Liver (tissue), 10 donors: ENCODE measurements at places on chromosomes 12 and 14.

- DNase-seq = no peak
Observed at GRCh38 chr14:51488569-51489220, 163.0 kb upstream of the FRMD6 start.

- DNase-seq = no peak
Observed at GRCh38 chr12:96861656-96862055, 45.4 kb upstream of the NEDD1 start.

DNA sequence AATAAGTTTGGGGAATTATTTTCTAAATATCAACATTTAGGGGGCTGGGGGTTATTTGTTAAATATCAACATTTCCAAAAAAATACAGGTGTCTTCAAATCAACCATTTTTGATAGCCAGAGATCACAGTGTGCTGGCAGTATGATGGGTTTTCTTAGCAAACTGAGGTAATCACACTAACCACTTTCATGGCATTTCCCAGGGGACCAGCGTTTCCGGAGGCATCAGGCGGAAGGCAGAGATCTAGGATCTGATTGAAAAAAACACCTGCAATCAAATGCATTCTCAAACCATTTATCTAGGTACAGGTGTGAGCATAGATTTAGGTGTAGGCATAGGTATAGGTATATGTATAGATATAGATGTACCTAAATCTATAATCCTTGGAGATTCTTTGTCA is 34.6 kb downstream of the GLRX5 start:
- no peak for DNase-seq

DNA sequence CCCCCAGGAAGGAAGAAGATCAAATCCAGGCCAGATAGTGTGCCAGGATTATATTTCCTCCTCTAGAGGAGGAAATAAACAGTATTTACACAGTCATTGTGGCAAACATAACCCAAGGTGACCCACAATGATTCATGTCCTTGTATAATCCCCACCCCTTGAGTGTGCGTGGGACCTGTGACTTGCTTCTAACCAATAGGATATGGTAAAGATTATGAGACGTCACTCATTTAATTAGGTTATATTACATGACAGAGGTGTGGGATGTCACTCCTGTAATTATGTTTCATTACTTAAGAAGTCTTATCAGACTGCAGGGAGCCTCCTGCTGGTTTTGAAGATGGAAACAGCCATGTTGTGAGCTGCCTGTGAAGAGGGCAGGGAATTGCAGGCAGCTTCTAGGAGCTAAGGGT is 12.2 kb upstream of the CATSPERB start:
- no peak for DNase-seq

DNA sequence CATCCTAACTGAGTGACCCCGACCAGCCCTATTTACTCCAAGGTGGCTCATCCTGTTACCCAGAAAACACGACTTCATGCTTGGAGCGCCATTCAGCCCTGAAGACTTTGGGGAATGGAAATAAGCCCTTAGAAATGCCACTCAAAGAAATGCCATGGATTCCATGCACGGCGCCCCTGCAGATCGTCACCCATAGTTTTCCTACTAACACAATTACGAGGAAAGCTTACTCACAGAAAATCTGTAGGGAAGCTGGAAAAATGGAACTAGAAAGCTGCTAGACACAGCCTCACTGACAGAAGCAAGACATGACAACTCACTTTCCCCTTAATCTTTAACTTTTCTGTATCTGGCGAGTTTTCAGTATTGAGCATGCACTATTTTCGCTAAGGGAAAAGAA is 19.5 kb downstream of the NUAK1 start:
- DNase-seq = no peak

DNA sequence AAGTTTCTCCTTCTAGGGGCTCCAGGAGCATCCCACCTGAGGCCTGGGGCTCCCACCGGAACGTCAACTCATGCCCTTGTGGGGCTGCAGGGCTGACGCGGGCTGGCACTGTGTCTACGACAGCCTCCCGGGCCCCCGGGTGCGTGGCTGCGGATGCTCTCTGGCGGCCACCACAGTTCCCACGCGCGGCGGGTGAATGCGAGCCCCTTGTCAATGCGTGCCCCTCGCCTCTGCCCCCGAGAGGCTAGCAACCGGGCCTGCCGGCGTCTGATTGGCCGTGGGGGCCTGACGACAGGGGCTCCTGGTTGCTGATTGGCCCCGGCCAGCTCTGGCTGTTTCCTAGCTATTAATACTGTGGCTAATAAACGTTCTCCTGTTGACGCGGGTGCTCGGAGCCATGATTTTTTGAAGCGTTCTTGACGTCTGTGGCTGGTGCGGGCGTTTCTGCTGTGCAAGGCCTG is 1.8 kb upstream of the MEG3 start:
- no peak for DNase-seq

DNA sequence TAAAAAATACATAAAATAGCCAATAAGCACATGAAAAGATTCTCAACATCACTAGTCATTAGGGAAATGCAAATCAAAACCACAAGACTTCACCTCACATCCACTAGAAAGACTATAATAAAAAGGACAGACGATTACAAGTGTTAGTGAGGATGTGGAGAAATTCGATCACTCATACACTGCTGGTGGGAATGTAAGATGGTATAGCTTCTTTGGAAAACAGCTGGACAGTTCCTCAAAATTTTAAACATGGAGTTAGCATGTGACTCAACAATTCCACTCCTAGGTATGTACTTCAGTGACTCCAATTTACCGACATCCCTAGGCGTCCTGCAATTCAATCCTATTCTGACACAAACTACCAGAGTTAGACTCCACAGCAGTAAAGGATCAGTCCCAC is 13.7 kb downstream of the TRIM9 start:
- no peak for DNase-seq

DNA sequence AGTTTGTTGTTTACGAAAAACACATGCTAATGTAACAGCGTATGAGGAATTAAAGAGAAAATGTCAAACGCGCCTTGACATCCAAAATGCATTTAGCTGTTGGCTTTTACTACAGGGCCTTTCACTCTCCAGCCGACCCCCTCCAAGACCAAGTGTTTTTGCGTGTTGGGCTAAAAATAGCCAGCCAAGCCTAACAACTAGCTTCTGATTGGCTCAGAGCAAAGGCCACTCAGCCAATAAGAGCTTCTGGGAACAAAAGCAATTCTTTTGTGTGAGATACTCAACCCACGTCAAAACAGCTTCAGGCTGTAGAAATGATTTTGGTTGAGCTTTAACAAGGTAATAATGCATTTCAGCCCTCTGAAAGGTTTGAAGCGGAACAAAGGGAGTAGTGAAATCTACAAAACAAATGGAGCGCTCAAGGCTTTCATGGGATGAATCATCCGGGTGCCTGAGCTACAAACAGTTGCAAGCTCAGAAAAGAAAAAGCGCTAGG is 198.7 kb upstream of the DCN start:
- DNase-seq = peak; percentile 46

- DNase-seq = peak; percentile 24
Observed at GRCh38 chr14:99728231-99728920, 44.3 kb downstream of the CYP46A1 start.

- DNase-seq = no peak
Observed at GRCh38 chr12:66667906-66668305, 11.0 kb downstream of the GRIP1 start.

GRCh38 chr12:58425481-58426392 is 484.4 kb downstream of the ATP23 start:
- DNase-seq = no peak

- no peak for DNase-seq
Observed at GRCh38 chr12:100566887-100567637, 6.4 kb upstream of the GAS2L3 start.

GRCh38 chr14:21093769-21094681 is 4.4 kb downstream of the ZNF219 start:
- DNase-seq = no peak

GRCh38 chr12:98909746-98910145 is 264.7 kb downstream of the APAF1 start:
- no peak for DNase-seq

DNA sequence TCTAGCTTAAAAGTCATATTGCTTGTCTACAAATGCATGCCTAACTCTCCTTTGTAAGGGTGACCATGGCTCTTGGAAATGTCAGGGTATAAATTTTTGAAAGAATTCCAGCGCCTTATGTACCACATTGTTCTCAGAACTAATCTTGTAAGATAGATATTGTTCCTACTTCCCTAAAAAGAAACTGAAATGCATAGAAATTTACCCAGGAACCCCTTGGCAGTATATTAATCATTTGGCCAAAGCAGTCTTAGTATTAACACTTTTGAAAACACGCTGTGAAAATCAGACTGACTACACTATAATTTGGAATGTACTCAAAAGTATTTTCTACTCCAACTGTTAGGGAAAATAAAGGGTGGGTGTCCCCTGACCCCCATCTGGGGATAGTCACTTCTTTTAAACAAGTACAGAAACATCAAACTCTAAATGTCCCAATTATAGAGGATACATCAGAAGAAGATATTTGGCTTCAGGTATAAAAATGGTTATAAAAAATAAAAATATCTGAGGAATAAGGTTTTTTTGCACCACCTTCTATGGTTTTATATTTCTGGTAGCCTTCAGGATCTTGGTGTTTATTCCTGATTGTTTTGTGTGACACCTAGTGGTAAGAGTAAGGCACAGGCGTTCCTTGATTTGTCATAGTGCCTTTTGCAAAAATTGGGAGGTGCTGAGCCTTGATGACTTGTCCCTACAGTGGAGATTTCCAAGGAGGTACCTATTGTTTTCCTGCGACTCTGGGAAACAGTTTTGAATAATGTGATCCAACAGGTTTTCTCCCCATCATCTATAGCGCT is 2.2 kb upstream of the NFKBIA start:
- DNase-seq = no peak

GRCh38 chr14:33061667-33062325 is 123.1 kb downstream of the NPAS3 start:
- no peak for DNase-seq

DNA sequence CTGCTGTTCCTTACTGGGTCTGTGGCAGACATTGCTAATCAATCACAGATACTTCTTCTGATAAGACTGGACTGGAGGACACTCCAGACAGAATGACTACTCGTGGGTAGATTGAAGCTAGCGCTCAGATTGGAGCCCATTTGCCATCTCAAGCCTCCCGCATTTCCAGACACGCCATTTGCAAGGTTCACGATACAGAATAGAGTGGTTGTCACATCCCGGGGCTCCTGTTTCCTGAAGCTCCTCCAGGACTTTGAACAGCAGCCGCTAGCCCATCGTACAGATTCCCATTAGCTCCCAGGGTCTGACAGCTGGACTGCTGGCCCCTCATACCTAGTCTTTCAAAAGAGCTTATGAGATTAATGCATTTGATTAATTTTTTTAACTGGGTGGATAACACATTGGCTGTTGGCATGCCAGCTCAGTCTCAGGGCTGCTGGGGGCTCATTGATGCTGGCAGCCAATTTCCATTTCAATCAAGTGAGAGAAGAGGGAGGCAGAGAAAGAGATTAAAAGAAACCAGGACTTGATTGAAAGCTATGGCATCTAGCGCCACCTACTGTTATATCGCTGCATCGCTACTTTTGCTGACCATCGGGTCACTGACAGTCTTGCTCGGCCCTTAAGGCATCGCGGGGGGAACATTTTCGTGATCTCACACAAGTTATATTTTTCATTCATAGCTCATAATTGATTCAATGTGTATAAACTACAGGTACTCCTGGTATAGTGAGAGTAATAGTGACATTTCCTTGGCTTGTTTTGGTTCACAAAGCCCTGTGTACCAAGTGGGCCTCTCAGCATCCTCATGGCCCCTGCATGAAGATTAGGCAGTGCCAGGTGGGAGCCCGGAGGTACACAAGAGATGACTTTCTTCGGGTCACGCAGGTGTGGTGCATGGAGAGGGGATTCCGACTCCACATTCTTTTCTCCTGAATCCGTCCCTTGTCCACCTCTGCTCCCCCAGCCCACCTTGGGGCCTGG is 78.6 kb downstream of the CCDC60 start:
- DNase-seq = peak; percentile 55

DNA sequence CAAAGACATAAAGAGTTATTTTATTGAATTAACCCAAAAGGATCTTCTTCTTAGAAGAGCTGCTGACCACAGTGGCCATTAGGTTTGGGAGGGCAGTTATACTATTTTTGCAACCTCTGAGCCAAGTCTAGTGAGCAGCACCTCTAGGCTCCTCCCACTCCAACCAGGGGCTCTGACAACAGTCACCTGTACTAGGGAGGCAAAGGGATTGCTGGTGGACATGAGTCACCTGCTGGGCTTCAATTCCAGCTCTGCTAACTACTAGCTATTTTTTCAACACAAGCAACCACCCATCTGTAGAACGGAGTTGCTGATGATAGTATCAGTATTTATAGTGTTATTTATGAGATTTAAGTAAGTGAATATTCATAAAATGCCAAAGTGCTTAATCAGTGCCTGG is 166.0 kb downstream of the KLHL28 start:
- no peak for DNase-seq

DNA sequence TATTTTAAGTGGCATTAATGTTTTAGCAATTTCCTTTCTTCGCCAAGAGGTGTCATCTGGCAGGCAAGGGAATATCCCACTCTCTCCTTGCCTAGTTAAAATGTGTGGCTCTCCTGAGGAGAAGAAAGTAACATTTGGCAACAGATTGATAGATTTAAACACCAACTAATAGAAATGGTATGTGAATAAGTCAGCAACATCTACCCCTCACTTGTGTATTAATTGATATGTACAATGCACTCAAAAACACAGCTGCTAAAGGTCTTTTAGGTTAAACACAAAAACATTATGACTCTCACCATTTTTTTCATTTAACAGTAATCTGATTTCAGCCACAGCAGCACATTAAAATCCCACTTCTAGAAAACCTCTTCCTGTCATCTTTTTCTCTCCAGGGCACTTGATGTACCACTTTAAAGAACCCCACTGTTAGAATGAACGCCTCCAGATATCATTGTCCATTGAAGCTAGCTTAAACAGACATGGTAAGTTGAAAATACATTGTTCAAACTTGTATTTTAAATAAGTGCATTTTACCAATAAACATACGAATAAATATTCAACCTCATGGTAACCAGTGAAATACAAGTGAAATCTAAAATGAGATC is 151.7 kb downstream of the RPAP3 start:
- DNase-seq = no peak

- no peak for DNase-seq
Observed at GRCh38 chr12:14923944-14924343, 14.4 kb downstream of the ERP27 start.

- DNase-seq = no peak
Observed at GRCh38 chr12:98653866-98654493, 8.9 kb downstream of the APAF1 start.

GRCh38 chr14:54936816-54937215 is 34.2 kb upstream of the GCH1 start:
- DNase-seq = no peak

DNA sequence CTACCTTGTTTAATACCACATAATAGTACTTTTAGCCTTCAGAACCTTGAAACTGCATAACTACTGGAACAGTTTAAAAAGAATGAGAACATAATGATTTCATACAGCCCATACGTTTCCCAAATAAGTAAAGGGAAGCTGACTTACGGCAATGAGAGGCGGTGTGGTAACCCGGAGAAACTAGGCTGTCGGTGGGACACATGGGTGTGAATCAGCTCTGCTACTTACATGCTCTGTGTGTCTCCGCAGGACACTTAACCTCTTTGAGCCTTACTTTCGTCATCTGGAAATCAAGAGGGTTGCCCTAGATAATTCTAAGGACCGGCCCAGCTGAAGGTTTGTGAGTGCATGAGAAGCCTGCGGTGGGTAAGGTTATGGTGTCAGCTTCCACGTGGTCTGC is 49.3 kb upstream of the PLEKHG3 start:
- DNase-seq = no peak
